Activated CD4-positive, alpha-beta T cell treated with anti-CD3 and anti-CD28 coated beads, Interleukin-2, Interleukin-4, amounts not matched to agents 100 ng/mL and 50 ng/mL, durations not matched to agents 16 hours and 8 hours (primary cell): ENCODE measurements at places on chromosomes 16 and 17.

- peak; percentile 89 for DNase-seq
These were observed 2.1 kb upstream of the EPOP start for GRCh38 chr17:38676706-38677504.

GRCh38 chr16:2155977-2156848, 631 bp downstream of the TRAF7 start:
- no peak for DNase-seq

GRCh38 chr17:21036361-21036881, 6.4 kb downstream of the USP22 start:
- no peak for DNase-seq

DNA sequence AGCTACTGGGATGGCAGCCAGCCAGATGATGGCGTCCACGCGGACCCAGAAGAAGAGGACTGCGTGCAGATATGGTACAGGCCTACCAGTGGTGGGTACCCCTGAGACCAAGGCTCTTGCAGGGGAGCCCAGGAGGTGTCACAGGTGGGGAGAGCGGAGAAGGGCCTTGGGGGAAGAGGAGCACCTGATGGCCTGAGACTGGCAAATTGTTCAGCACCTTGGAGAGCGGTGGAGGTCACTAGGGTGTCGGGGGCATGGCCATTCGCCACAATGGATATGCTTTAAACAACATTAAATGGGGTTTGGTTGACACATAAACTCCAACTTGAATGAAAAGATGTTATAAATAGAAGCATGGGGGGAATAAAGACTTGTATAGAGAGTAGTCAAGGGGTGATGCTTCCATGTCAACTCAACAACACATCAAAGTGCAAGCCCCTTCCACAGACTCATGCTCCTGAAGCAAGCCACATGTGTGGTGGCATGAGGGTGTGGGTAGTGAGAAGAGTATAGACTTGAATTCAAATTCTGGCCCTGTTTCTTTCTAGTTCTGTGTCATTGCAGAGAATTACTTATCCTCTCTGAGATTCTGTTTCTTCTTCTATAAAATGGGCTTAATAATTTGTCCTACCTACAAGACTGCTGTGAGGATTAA, 22.2 kb downstream of the CLEC19A start:
- no peak for DNase-seq

GRCh38 chr16:56355221-56355620, 70.1 kb downstream of the AMFR start:
- no peak for DNase-seq

- DNase-seq = no peak
These were observed 226.4 kb upstream of the MAF start for GRCh38 chr16:79826732-79827475.

DNA sequence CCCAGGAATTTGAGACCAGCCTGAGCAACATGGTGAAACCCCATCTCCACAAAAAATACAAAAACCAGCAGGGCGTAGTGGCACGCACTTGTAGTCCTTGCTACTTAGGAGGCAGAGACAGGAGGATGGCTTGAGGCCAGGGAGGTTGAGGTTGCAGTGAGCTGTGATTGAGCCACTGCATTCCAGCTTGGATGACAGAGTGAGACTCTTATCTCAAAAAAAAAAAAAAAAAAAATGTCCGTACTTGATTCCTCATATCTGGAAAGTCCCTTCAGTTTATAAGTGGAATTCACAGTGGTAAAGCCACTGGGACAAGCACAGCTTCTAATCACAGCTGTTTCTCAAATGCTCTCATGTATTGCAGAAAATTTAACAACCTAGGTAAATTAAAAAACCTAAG, 78.6 kb upstream of the CREBBP start:
- no peak for DNase-seq
